NCI-H1694 (cell line): ENCODE measurements at places on chromosomes 11 and 22.

DNA sequence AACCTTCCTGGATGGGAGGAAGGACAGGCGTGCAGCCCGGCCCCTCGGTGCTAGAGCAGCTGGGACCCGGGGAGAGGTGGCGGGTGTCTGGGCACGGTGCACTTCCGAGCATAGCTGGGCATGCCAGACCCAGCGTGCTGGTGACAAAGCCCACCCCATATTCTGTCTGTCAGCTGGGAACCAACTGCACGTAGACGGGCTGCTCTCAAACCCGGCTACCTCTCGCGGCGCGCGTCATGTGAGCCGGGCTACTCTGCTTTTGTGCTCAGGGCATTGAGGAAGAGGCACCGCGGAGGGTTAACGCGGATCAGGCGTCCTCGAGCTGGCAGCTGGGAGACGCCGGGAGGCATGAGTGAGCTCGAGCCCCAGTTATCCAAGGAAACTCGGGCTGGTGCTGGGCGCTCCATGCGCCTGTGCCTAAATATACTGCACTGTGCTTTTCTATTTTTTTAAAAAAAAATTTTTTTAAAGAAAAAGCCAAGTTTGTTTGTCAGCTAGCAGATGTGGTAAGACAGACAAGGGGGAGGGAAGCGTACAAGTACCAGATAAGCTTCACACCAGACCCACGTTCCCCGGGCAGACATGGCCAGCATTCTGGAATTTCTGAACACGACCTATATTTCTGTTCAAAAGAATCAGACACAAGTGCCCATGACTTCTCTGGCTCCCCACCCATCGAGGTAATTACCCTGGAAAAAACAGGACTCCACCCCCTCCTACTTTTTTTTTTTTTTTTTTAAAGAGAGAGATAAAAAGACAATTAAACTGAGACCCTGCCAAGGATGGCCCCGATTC is 425.6 kb downstream of the SHANK2 start:
- peak; percentile 69 for DNase-seq

DNA sequence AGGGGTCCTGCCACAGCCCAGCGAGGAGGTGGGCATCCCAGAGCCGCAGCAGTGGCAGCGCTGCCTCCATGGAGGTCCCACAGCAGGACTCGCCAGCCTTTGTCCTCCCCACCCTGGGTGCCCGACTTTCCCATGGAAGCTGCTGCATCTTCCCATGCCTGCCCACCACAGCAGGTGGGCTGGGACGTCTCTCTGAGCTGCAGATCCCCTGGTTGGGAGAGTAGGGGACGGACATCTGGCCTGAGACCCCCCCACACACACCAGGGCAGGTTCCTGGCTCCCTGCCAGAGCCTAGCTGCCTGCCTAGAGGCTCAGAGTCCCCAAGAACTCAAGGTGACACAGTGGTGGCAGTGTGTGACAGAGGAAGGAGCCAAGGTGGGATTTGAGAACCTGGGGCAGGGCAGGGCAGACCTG is 21.5 kb upstream of the PRR5 start:
- DNase-seq = no peak

GRCh38 chr22:31344578-31345330 is 1.4 kb downstream of the PATZ1 start:
- no peak for DNase-seq

DNA sequence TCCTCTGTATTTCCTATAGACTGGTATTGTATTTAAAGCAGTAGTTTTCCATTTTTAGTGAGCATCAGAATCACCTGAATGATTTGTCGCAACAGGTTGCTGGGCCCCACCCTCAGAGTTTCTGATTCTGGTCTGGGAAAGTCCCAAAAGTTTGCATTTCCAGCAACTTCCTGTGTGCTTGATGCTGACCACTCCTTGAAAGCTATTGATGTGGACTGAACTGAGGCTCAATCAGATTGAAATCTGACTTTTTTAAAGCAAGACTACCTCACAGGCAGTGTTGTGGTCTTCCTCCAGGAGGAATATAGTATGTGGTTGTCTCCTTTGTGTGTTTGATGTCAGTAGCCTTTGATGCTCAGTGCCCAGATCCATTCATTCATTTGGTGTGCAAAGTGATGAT is 17.2 kb upstream of the MPZL2 start:
- DNase-seq = no peak
